Activated CD4-positive, alpha-beta T cell treated with anti-CD3 and anti-CD28 coated beads, Interleukin-2, amount 10 ng/mL, durations not matched to agents 7 days and 5 days (primary cell): ENCODE measurements at places on chromosomes 13 and 19.

DNA sequence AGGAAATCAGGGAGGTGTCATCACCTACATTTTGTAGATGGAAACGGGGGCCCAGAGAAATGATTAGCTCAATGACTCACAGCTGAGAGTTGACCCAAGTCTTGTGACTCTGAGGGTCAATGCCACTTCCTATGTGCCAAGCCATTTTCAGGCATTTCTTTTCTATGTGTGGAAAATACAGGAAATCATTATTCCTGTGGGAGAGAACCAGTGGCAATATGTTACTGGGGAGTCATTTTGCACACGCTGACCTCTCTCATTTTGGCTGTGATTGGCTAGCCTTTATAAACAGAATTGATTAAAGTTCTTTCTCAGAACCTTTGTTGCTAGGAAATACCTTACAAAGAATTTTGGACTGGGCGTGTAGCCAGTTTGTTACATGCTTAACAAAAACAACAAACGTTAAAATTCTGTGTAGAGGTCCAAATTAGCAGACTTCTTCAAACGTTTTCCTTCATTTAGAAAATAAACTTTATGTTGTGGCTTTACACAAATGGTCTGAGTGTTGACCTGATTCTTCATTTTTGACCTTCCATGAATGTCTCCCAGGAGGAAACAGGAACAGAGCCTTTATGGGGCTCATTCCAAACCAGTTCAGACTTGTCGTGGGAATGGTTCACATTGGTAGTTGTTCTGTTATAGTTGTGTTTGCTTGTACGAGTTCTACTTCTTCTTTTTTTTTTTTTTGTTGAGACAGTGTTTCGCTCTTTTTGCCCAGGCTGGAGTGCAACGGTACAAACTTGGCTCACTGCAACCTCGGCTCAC lies 11.4 kb downstream of the PCCA start:
- no peak for DNase-seq

- DNase-seq = peak; percentile 53
Observed at GRCh38 chr19:56566904-56567273, 379 bp upstream of the ZNF470 start.

DNA sequence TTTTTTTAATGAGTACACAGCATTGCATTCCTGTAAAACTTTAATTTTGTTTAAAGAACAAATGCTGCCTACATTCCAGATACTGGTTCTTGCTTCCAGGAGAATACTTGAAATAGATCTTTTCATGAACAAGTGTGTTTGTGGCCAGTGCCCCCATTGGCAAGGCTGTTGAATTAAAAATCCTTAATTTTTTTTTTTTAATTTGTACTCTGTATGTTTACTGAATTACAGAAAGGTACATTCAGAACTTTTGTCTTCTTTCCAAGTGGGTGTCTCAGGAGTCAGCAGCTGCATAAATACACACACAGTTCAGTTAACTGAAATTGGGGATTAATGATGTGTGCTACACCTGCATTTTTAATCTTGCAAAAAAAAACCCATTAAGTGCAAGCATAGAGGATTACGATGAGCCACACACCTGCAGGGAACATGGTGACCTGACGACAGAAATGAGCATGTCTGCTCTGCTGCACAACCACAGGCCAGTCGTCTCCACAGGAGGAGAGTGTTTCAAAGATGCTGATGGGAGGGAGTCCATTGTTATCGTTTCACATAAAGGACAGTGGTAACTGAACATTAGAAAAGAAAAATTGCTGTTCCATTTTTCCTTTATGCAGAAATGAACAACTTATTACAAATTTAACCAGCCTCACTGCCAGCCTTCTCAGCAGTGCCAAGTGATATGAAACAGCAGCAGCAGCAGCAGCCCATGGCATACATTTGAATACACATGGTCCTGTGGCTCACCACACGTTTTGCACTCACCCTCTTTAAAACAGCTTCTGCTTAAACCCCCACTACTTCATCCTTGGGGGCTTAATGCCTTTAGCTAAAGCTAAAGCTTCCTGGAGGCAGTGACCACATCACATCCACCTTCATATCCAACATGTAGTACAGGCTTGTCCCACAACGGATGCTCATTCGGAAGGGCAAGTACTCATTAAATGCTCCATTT lies 72.3 kb upstream of the RFC3 start:
- DNase-seq = no peak

GRCh38 chr13:48923376-48923775 lies 52.3 kb upstream of the FNDC3A start:
- DNase-seq = no peak

GRCh38 chr13:96780105-96780504 lies 214.2 kb downstream of the OXGR1 start:
- no peak for DNase-seq
